CD4-positive, alpha-beta T cell treated with Interleukin-15 for 4 hours (primary cell): ENCODE measurements at places on chromosomes 3 and 15.

DNA sequence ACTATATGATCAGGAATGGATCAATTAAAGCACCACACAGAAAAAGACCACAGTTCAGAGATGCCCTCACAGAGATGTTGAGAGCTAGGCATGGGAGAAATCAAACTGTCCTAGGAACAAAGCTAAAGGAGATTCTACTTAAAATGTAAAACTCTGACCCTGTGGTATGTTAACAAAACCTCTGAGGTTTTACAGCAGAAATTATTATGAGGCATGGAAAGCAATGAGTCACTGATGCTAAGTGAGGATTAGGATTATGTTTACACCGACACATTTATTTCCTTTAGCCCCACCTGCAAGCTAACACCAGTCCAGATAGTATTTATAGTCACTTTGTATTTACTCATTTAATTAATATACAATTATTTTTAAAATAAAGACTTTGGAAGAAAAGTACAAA, 1242.2 kb downstream of the OTOL1 start:
- no peak for DNase-seq

DNA sequence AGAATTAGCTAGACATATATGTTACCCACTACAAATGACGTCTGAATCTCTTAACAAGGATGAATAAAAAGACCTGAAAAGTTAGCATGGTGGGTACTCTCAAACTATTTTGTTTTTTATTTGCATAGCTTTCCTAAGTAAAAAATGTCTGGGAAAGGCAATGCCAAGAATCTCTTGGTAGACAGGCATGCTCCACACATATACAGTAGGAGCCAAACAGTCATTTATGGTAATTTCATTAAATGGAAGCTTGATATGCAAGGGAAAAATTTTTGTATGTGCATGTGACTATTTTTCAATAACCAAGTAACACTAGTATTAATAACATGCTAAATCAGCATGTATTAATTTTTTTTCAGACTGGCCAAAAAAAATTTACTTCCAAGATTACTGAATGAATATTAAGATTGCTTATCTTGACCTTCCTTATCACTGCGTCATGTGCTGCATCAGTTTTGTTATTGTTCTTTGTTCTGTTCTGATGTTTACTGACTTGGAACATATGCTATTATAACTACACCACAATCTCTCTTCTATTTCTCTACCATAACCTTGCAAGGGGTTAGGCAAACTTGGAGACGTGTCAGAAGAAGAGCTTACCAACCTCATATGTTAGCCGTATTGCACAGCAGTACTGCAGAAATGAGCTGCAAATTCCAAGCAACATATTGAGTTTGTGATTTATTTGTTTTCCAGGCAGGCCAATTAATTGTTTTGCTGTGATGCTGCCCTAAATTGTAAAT, 255.3 kb downstream of the RBMS3 start:
- no peak for DNase-seq

DNA sequence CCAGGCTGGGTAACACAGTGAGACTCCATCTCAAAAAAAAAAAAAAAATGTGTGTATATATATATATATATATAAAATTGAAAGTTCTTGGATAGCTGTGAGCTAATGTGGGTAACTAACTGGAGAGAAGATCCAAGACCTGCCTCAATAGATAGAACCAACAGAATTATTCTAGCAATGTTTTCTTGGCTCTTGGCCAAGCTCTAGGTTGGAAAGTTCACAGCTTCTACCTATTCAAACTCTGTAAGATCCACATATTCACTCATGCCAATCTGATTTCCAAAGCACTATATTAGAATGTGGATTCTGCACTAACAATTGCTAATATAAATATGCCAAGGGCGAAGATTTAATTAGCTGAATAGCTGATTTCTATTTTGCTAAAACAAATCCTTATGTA, 29.8 kb upstream of the CMTM6 start:
- DNase-seq = no peak

- no peak for DNase-seq
Measured at GRCh38 chr3:128870347-128870746, 9.1 kb upstream of the ACAD9 start.

DNA sequence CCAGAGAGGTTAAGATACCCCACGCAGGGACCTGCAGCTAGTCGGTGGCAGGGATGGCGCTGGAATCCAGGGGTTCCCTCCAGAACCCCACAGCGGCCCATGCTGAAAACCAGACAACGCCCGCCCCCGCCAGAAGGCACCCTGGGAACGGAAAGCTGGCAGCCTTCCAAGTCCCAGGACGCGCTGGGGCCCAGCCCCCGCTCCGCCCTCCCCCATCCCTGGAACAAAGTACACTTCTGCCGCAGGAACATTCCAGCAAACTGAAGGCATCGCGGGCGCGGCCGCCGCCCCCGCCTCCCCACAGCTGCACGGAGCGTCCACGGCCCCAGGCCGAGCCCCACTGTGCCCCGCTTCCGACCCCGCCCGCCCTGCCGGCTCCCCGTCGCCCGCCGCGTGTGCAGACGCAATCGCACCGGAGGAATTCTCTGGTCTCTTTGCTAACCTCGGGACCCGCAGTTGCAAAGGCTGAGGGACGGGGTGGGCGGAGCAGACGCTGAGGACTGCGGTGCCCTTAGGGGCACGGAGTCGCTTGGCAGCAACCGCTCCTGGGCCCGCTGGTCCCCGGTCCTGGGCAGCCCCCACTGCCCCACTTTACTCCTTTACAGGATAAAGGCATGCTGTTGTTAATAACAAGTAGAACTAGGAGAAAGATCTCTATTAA, 44.8 kb upstream of the RNU6-1 start:
- DNase-seq = peak; percentile 11

- no peak for DNase-seq
Measured at GRCh38 chr3:127426444-127427153, 138.8 kb upstream of the PRR20G start.

DNA sequence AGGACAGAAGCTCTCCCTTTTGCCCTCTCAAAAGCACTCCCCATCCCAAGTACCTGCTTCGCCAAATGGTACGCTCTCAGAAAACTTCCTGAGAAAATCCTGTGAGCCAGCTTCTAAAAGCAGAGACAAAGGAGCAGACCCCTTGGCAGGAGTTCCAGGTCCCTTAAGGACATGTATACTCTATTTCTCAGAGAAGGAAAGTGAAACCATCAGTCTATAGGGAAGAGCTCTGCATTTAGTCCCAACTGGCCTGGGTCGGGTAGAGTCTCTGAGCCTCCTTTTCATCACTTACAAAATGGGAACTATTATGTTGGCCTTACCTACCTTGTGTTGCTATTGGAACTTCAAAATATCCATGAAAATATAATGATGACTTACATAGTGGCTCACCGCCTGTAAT, 19.7 kb downstream of the DAPK2 start:
- no peak for DNase-seq

DNA sequence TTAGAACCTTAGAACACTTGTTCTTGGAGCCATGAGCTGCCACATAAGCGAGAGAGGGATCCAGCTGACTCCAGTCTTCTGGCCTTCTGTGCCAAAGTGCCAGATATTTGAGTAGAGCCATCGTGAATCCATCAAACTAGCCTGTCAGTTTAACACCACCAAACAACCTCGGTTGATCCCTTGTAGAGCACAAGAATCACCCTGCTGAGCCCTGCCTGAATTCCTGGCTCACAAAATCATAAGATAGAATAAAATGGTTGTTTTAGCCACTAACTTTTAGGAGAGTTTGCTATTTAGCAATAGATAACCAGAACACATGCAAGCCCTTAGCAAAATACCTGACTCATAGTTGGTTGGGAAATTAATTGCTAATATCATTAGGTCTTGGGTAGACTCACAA, 407.6 kb upstream of the PROK2 start:
- DNase-seq = no peak

DNA sequence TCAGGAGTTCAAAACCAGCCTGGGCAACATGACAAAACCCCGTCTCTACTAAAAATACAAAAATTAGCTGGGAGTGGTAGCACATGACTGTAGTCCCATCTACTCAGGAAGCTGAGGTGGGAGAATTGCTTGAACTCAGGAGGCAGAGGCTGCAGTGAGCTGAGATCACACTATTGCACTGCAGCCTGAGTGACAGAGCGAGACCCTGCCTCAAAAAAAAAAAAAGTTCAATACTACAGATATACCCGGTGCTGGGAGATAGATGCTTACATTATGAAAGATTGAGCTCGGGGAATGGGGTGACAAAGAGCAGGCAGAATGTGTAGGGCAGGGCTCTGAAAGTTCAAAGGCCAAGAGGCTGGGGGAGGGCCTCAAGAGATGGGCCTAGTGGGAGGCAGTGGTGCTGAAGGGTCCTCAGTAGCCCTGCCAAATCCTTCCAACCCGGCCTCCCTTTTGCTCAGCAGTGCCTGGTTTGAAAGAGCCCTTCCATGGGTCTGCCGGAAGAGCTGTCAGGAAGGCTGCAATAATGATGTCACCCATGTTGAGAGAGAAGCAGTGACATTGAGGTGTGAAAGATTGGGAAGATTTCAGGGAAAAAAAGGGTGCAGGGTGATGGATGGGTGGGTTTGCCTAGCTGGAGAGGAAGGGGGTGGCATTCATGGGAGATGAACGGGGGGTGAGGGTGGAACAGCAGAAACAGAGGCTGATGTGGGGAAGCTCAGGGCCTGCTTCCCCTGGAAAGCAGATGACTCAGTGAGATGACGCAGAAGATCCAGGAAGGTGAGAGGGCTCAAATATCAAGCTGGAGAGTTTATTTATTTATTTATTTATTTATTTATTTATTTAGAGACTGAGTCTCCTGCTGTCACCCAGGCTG, 20.0 kb upstream of the IREB2 start:
- no peak for DNase-seq

DNA sequence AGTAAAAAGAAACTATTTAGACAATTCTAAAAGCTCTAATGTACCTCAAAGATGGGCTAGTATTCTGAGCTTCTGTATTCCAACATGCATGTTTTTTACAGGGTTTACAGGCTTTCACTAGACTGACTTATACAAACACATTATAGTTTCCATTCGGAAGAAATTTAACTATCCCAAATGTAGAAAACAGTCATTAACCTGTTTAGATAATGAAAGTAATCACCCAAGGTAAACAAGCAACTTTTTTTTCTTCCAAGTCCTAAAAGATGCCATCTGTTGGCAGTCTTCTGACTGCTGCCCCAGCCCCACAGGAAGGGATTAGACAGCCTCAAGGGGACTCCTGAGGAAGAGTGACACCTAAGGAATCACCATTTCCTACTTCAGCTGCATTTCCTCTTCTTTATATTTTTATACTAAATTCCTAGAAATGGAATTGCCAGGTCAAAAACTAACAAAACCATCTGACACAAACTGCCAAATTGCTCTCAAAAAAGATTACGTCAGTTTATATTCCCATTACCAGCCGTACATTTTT, 25.5 kb downstream of the SIN3A start:
- DNase-seq = no peak

DNA sequence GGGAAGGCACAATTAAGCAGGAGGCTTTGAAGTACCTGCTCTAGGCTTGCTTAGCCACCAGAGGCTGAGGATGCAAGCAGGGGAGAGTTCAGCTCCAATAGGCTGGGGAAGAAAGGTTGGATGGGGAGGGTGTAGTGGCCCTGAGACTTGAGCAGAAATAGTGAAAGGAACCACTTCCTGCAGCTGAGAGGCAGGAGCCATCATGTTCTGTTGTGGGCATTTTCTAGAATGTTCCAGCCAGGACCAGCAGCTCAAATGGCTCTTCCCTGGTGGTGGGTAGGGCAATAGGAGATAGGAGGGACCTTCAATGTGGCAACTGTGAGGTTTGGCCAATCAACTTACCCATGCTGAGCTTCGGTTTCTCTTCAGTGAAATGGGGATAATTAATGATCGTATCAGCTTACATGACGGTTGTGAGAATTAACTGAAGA, 79.1 kb upstream of the CGNL1 start:
- DNase-seq = no peak

- no peak for DNase-seq
Measured at GRCh38 chr15:57333487-57333886, 42.8 kb upstream of the CGNL1 start.

DNA sequence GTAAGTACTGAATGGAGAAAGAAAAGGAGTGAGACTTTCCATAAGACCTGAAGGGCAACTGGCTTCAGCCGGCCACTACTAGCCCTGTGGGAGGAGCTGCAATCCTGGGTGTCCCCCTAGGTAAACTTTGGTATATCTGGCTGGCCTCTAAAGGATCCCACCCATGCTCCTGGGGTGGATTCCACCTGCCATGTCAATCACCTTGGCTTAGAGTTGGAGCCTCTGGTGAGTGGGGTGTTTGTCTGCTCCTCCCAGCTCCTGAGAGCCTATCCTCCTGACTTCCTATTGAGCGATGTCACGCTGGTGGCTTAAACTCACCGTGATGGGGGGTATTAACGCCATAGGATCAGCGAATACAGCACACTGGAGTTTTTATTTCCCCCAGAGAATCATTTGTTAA, 2.6 kb downstream of the SPTBN5 start:
- DNase-seq = no peak

DNA sequence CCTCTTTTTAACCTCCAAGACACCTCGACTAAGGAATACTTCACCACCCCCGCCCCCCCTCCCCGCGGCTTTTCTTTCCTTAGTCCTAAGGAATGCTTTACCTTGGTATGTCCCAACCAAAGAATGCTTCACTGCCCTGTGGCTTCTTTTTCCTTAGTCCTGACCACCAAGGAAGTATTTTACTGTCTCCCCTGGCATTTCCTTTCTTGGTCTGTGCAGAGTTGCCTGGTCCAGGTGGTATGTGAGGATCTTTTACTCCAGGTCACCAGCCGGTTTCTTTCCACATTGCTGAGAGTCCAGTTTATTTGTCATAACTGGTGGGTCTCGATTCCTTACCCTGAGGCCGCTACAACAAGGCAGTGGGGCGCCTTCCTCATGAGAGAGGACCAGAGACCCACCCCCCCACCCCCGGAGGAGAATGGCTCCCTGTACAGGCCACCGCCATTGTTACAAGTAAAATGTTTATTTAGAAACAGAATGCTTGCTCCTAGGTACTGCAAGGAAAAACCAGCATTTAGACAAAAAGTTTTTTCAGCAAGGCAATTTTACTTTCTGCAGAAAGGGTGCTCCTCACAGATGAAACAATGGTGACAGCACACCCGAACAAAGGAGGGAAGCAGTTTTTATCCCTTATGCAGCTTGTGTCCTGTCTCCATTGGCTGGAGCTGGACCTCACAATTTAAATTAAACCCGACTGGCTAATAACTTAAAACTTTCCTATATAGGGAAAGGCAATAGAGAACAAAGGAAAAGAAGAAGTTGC, 23.1 kb upstream of the MTHFS start:
- DNase-seq = no peak

DNA sequence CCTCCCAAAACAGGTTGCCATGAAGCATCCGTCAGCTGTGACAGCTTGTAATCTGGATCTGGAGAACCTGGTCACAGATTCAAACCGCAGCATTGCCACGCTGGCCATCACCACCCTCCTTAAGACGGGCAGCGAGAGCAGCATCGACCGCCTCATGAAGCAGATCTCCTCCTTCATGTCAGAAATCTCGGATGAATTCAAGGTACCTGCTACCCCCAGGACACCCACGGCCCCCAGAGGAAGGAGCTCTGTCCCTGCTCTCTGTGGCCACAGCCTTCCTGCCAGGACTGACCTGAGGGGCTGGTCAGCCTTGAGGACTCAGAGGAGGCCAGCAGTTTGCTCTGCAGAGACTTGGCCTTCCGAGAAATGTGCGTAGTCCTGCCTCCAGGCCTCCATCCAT, 11.2 kb downstream of the COPG1 start:
- DNase-seq = no peak

DNA sequence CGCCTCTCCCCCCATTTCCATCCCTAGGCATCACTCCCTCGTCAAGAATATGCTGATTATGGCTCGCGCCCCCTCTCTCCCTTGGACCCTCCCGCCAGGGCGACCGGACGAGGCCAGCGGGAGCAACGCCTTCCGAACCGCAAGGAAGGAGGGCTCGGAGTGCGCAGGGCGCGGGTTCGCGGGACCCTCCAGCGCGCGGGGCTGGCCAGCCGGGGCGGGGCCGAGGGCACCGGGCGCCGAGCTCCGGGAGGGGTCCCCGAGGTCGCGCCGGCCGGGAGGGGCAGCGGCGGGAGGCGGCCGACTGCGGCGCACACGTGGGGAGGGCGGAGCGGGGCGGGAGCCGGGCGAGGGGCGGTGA, 483 bp downstream of the EHD4 start:
- DNase-seq = no peak
